ENCODE measurements at places on chromosomes 13 and 19.

DNA sequence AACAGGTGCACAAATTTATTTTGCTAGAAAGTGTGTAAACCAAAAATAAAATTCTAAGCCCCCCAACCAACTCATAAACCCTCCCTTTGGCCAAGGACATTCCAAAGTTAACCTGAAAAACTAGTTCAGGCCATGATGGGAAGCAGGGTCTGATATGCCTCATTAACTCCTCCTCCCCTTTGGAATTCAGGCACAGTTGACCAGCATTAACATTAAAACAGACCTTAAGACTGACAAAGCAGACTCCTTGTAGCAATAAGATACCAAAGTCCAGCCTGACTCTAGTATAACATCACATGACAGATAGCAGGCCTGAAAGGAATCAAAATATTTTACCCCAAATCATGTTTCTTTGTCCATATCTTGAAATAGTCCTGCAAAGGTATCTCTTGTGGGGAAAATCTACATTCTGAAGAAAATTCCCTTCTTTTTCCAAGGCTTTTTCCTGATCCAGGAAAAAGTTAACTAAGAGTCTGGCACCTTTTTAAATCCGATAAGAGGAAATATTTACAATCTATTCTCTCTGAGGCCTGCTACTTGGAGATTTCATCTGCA is 19.7 kb downstream of the NEK5 start:
- DNase-seq, result no peak

GRCh38 chr19:40778706-40779284 is 748 bp downstream of the RAB4B start:
- DNase-seq, result no peak

- DNase-seq, result no peak
These were observed 654.6 kb upstream of the SLITRK1 start for GRCh38 chr13:84536906-84537305.

DNA sequence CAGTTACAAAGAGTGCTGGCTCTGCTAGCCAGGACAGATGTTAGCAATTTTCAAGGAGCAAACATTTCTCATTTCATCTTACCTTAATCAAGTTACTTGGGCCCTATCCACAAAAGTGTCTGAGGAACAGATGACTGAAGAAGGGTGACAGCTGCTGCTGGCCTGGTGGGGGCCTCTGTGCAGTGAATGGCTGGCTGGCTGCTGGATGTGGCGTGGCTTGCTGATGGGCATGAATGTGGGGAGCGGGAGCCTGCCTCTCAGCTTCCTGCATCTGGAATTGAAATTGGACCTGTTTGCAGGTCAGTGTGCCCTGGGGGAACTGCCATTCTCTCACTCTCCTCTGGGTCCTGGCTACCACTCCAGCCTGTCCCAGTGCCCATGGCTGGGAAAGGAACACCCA is 94.7 kb downstream of the RGCC start:
- DNase-seq, result no peak

DNA sequence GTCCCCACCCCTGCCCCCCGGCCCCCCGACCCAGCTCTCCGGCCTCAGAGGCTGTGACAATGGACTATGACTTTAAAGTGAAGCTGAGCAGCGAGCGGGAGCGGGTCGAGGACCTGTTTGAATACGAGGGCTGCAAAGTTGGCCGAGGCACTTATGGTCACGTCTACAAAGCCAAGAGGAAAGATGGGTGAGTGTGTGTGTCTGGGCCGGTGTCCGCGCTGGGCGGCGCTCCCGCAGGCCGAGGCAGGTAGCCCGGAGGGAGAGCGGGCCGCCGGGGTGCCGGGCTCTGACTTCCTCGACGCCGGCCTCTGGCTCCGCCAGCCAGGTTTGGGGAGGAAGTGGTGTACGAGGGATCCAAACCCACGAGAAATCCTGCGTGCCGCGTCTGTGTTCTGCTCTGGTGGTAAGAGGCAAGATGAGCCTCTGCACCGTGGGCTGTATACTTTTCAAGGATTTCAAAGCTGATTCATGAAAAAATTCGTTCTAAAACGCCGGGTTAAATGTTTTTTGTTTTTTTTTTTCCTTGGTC is 718 bp downstream of the CDK8 start:
- peak; percentile 39 for DNase-seq

- no peak for DNase-seq
These were observed 198.4 kb upstream of the ZNF536 start for GRCh38 chr19:30173593-30174356.

- DNase-seq, result no peak
These were observed 1210.1 kb downstream of the DIAPH3 start for GRCh38 chr13:58953638-58954037.

- no peak for DNase-seq
These were observed 6.1 kb downstream of the SAFB start for GRCh38 chr19:5628919-5629481.

GRCh38 chr19:18313398-18313797 is 9.5 kb downstream of the LSM4 start:
- DNase-seq, result no peak

DNA sequence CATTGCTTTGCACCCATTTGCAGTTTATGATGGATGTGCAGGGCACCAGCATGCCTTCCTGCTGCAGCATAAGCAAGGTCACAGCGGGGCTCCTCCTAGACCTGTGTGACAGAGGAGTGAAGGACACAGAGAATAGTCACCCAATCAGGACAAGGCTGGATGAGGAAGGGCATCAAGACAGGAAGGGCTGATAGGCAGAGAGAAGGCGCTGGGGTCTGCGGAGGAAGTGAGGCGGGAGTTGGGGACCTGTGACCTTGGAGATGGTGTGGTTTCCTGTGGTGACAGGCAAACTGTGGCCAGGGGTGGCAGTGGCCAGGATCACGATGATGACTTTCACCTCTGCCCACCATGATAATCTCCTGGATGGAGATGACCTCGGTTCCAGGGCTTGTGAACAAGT is 16.4 kb upstream of the KCTD15 start:
- no peak for DNase-seq

DNA sequence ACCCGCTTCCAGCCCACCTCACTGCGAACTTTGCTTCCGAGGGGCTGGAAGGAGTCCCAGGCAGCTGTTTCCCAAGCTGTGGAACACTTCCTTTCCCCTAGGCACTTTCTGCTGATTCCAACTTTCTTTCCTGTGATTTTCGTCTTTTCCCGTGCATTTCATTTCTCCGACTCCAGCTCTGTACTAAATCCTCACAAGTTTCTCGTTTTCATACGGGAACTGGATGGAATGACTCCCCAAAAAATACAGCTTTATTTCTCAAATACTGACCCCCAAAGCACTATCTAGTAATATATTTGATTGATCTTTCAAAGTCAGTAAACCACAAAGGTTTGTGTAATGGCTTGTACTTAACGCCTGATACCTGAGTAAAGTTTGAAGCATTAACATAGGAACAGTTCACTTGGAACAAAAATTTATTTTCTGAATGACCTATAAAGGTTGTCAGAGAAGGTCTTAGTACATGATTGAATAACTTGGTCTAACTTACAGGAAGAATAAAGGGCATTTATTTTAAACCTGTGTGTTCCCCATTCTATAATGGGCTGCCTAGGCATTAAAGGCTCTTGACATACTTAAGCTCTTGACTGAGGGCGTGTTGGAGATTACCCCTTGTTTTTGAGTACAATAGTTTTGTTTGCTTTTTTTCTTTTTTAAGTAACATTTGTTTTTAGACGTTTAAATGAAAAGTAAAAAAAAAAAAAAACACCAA is 1.3 kb upstream of the PCDH9 start:
- DNase-seq, result peak; percentile 44
